Left lobe of liver (tissue), 2 donors: ENCODE measurements at places on chromosomes 16 and 17. TPM values are rescaled to one million over a fixed set of nuclear protein-coding genes. Genes with fewer than 3 reads are reported as not detected.

The TBC1D3D gene
- 0.33 TPM for total RNA-seq

GRCh38 chr17:28317966-28318758 lies 838 bp upstream of the TMEM97 start:
- DNase-seq, result no peak

The TNFRSF17 gene
- total RNA-seq, result 0.55 TPM

The BOLA2B gene
- total RNA-seq, result 21.7 TPM

- no peak for DNase-seq
These were observed at the start of gene CRAMP1 for GRCh38 chr16:1612320-1613111. CRAMP1 (plus strand) TSS chr16:1612360; CDS start chr16:1614640, 2,280 bp downstream.

GRCh38 chr17:60129164-60129563 lies 20.6 kb upstream of the CA4 start:
- no peak for DNase-seq
